Stimulated activated CD8-positive, alpha-beta memory T cell treated with anti-CD3 and anti-CD28 coated beads, Interleukin-4, amount 100 ng/mL, for 1 hour (primary cell): ENCODE measurements at places on chromosomes 3 and 15.

- DNase-seq = no peak
Observed at GRCh38 chr3:126319701-126320295, 37.4 kb downstream of the KLF15 start.

- no peak for DNase-seq
Observed at GRCh38 chr15:42576040-42576594, 711 bp downstream of the STARD9 start.

GRCh38 chr3:38059591-38059990 lies 20.6 kb downstream of the DLEC1 start:
- no peak for DNase-seq

- no peak for DNase-seq
Observed at GRCh38 chr15:76253691-76254473, 57.4 kb downstream of the ETFA start.

DNA sequence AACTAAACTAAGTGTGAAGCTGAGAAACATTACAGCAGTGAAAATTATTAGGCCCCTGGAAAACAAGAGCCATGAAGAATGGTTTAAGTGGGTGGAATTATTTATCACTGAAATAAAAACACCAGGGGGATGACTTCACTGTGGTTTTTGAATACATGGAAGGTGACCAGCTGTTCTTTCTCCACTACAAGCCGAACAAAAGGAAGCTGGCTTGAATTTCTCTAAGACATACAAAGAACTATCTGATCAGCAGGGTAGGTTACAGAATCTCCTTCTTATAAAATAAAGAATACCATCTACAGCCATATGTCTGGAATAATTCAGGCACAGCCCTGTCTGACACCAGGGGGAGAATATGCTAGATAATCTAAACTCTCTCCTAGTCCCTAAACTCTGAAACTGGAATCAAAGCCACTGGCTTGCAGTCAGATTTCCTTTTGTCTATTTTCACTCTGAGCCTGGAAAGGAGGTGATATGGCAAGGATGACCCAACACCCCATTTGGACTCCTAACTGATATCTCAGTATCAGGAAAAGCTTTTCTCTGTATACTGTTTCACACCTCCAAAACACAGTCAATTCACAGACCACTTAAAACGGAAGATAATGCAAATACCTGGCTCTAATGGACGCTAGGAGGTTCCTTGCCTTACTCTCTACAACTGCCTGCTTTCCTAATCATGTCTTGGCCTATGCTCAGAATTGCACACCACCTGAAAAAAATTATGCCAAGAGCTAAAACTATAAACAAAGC lies 31.2 kb downstream of the SPATA12 start:
- no peak for DNase-seq

DNA sequence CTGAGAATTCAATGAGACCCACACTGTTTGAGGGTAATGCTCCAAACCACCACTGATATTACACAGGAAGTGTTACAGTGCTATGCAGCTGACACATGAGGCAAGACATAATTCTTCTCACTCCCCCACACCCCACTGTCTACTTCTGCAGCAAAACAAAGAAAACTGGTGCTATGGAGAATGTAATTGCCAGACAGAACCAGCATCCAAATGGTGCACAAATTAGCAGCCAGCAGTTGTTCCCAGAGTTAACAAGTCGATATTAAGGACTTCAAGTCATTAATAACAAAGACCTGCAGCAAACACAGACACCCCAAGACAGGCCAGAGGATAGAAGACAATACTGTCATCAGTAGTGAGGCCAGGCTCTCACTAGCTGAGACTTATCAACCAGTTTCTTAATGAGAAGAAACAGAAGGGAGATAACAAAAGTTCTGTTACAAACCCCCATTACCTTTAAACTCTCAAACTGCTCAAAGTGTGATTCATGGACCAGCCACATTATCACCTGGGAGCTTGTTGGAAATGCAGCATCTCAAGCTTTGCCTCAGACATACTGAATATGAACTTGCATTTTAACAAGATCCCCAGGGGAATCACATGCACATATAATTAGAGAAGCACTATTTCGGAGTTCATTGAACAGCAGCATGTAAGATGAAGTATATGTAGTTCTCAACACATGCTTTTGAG lies 58.7 kb upstream of the FNDC3B start:
- no peak for DNase-seq

DNA sequence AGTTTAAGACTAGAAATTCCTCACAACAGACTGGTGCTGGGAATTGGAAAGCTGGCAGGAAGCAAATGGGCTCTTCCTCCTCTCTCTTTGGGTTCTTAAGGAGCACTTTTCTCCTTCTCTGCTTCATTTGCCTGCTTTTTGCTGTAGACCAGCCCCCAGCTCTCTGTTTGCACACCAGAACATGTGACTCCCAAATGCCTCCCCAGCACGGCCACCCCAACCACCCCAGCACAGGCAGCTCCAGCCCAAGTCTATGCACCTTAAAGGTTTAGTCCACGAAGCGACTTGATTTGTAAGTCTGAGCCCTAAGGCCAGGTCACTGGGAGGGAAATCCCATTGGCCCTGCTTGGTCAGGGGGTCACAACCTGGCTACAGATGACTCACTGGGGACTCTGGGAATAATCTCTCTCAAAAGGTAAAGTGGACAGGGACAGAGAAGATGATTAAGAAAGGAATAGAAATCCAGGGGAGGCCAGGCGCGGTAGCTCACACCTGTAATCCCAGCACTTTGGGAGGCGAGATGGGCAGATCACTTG lies 377.8 kb upstream of the PROK2 start:
- no peak for DNase-seq

GRCh38 chr3:26668171-26668570 lies 45.6 kb downstream of the LRRC3B start:
- no peak for DNase-seq

DNA sequence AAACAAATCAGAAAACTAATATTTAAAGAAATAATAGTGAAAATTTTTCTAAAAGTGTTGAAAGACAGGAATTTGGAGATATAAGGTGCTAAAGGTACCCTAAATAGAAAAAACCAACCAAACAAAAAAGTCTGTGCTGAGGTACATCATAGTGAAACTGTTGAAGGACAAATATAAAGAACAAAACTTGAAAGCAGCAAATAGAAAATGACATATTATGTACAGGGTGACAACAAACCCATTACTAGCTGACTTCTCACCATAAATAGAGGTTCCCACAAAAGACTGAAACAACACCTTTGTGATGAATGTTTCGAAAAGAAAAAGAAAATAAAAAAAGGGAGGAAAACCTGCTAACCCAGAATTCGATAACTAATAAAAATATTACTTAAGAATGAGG lies 502.5 kb upstream of the NECTIN3 start:
- no peak for DNase-seq

DNA sequence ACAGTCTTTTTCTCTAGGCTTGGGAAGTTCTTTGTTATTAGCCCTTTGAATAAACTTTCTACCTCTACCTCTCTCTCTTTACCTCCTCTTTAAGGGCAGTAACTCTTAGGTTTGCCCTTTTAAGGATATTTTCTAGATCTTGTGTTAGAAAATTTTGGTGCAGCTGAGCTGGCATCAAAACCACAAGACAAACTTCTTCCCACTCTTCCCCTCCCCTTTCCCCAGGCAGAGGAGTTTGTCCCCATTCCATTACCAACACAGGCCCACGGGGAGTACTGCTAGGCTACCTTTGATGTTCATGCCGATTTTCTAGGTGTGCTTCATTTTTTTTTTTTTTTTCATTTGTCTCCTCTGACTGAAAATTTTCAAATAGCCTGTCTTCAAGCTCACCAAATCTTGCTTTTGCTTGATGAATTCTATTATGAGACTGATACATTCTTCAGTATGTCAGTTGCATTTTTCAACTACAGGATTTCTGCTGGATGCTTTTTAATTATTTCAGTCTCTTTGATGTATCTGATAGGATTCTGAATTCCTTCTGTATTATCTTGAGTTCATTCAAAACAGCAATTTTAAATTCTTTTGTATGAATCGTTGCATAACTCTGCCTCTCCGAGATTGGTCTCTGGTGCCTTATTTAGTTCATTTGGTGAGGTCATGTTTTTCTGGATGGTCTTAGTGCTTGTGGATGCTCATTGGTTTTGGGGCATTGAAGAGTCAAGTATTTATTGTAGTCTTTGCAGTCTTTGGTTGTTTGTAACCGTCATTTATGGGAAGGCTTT lies 112.0 kb downstream of the UBE2E2 start:
- no peak for DNase-seq
